ENCODE measurements at places on chromosomes 7 and 10.

DNA sequence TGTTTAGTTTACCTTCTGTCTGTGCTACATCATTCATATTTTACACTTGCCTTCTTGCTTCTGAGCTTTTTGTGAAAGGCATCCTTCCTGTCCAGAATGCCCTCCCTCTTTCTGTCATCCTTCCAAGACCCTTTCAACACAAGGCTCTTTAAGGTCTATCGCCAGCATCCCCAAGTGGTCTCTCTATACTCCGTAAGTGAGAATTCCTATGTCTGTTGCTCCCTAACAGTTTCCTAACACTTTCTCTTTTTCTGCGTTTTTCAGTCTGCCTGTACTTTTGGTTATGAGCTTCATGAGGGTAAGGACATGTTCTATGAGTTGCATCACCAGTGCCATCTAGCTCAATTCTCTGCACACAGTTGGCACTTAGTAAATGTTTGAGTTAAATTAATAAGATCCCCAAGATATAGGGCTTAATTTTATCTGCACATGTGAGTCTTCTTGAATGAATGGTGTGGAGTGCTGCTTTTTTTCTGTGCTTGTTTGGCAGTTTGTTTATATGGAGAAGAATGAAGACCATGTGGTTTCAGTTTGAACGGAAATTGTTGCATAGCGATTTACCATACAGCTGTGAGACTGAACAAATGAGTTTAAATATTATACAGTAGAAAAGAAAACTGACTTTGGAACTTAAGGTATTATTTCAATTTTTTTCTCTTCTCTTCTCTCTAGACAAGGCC, 29.4 kb downstream of the RABGEF1 start:
- DNase-seq: no peak

GRCh38 chr7:130695840-130696239, 9.5 kb upstream of the TSGA13 start:
- DNase-seq: no peak

- no peak for DNase-seq
These were observed 183.0 kb upstream of the KCND2 start for GRCh38 chr7:120089968-120090367.

GRCh38 chr10:43110338-43111071, 27.7 kb upstream of the CSGALNACT2 start:
- DNase-seq: no peak

DNA sequence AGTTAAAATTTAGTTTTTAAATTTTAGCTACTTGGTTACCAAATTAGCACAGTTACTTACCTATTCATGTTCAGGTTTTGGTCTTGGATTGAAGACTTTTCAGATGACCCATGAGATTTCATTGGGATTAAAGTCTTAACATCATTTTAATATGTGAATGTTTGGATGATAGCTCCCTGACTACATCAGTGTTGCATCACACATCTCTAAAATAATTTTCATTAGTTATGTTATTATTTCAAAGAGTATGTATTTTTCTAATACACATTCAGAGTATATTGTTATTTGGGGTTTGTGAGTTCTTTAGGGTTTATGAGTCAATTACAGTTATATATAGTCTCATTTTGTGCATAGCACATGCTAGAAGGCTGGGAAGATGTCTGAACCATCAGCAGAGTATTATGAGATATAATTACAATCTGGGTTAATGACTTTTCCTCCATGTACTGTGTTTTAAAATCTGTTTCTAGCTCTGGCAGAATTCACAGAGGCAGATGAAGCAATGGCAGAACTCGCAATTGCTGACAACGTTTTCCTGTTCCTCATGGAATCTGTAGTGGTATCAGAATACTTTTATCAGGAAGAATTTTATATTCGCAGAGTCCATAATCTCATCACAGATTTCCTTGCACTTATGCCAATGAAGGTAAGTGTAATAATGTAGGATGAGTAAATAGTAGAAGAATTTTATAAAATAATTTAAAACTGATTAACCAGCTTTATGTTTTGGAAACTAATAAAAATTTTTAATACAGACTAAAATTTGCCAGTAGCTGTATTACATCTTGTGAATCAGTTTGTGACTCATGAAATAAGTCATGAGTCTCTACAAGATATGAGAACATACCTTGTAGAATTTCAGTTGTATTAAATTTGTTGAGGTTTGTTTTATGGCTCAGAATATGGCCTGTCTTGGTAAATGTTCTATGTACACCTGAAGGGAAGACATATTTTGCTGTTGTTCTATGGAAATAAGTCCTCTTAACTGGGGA, 26.9 kb downstream of the NUP205 start:
- no peak for DNase-seq

DNA sequence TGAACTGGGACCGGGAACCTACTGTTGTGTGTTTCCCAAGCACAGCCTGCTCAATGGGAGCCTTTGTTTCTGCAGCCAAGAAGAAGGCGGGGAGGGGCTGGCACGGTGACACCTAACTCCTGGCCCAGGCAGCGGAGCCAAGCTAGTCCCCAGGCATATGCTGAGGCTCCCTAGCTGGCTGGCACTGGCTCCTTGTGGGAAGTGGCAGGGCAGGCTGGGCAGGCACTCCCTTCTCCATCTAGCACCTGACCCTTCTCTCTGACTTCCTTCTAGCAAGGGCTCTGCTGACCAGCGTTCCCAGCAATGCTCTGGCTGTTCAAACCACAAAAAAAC, 325.0 kb downstream of the PLXNA4 start:
- no peak for DNase-seq

DNA sequence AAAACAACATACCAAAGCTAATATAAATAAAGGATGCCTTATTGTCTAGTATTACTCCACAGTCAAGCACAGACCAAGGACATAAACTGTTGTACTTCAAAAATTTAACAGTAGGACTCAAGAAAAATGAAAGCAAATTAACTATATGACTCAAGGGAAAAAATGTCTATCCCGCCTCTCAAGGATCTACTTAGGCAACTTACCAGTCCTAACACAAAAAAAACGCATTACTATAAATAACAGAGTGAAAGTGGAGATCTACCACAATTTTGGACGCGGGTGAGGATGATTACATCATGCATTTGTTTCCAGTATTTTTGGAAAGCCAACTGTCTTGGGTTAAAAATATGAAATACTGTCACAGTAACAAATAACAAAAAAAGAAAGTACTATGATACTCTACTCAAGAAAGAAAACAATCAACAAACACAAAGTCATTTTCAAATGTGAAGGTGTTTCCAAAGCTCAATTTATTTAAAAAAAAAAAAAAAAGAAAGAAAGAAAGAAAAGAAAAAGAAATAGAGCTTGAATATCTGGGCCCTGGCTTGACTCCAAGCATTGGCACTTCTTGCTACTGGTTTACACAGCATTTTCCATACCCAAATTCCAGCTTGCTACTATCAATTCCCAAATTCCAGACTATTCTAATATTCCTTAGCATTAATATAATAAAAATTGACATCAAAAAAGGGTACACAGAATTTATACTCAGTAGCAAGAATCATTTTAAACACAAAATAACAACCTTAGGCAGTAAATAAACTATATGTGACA, 99.4 kb downstream of the RSU1 start:
- no peak for DNase-seq

DNA sequence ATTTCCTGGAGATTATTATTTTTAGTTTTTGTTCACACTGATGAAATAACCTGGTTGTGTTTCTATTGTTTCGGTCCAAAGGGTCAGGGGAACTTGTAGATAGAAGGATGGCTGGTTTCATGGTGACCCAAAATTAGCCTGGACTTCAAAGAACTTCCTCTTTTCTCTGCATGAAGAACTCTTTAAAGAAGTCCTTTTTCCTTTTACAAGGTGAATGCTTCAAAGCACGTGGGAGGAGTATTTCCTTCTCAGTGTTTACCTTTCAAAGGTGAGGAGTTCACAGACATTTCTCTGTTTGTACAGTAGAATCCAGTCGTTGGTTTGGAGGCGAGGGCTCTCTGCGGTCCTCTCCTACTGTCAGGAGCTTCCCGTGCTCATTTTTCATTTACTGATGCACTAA, 561.7 kb downstream of the GATA3 start:
- DNase-seq: no peak

GRCh38 chr7:122949186-122949585, 46.3 kb downstream of the TAS2R16 start:
- DNase-seq: no peak

DNA sequence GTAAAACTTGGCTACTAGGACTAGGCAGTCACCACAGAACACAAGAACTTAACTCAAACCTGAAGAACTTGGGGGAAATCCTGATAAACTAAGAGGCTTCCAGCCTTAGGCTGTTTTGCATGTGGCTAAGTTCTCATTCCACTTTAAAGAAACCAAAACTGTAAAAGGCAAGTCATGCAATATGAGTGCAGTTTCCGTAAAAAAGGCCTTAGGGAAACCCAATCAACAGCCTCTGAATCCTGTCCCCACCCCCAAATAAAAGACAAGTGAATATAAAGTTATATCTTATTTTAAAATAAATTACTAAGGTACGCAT, 95.1 kb downstream of the USP6NL start:
- no peak for DNase-seq

DNA sequence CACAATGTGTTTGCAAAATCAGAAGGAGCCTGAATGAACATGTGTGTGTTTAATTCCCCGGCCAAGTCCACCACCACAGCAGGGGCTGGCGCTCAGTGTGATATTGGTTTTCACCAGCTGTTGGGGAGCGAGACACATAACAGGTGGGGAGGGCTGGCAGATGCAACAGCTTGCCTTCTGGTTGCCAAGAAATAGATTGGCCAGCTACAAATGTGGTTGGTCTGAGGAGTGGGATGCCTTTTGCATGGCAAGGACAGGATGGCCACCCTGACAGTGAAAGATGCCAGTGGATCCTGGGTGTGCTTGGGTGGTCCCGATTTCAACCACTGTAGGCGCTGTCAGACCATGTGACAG, 292.5 kb upstream of the FZD8 start:
- no peak for DNase-seq

DNA sequence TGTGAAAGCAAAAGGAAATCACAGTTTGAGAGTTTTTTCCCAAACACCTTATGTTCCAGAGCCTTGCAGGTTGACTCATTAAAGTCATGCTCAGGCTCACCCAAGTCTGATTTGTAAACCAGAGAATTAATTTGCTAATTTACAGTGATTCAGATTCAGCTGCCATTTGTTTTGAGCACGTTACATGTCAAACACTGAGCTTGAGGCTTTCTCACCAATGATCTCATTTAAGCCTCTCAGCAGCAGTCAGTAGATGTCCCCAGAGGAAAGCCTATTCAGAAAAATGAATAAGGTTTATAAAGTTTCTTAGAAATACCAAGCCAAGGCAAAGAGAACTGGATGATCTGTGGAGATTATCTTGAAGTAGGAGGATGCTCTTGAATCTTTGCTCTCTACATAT, 420.4 kb downstream of the HTR7 start:
- DNase-seq: no peak

Data from epithelial cell of proximal tubule (primary cell).